ENCODE measurements at places on chromosomes 6 and 20.

DNA sequence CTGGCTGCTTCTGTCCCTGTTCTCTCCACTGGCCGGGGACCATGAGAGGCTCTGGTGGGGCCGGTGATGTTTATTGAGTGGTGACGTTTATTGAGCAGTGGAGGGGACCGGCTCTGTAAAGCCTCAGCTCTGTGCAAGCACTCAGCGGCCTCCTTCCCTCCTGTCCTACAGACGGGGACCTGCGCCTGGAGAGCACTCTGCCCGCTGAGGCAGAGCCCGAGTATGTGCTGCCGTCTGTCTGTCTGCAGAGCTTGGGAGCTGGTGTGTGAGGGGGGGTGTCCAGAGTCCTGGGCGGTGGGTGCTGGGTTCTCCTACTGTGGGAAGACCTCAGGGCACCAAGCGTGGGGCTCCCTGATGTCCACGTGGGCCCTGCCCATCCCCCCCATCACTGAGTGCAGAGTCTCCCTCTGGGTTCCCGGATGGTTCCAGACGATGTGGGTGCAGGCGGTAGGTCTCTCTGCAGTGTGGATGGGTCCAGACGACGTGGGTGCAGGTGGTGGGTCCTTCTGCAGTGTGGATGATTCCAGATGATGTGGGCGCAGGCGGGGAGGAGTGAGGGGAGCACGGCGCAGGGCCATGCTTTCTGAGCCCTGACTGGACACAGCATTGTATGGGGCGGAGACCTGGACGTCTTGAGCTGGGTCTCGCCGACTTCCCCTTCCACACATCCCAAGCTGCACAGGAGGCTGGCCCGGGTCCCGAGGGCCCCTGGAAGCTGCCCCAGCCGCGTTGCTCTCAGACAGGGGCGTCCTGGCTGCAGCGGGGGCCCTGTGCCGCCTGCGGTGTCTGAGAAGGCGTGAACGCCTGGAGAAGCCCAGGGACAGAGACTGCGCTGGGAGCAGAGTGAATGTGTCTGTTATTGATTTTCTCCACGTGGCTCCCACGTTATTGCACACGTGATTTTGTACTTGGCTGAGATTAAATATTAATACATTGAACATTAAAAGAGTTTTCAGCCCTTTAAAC is 14.9 kb upstream of the BHLHE23 start:
- DNase-seq, result no peak

GRCh38 chr20:17898548-17898994 is 70.0 kb downstream of the SNX5 start:
- DNase-seq, result no peak

GRCh38 chr6:35719830-35720733 is 16.8 kb upstream of the ARMC12 start:
- DNase-seq, result no peak

- DNase-seq, result no peak
These were observed 21.0 kb upstream of the SERINC3 start for GRCh38 chr20:44542890-44543289.

All from COR-L47 (cell line).